CD4-positive, alpha-beta memory T cell (primary cell): ENCODE measurements at places on chromosomes 5 and 9. TPM values are rescaled to one million over a fixed set of nuclear protein-coding genes. Genes with fewer than 3 reads are reported as not detected.

- no peak for DNase-seq
- no peak overlapping the region for H3K27ac ChIP-seq
- no peaks in the 10 kb centered on the region for H3K27me3 ChIP-seq
- H3K36me3 ChIP-seq = no peaks in the 10 kb centered on the region
- no peak overlapping the region for H3K4me3 ChIP-seq
These were observed 14.6 kb downstream of the DAPK1 start for GRCh38 chr9:87512311-87512710.

- H3K36me3 ChIP-seq = no peaks in the 10 kb centered on the region
- DNase-seq = no peak
- no peaks in the 10 kb centered on the region for H3K27me3 ChIP-seq
- H3K4me3 ChIP-seq = no peak overlapping the region
- H3K4me1 ChIP-seq = no peaks in the 10 kb centered on the region
- no peak overlapping the region for H3K27ac ChIP-seq
These were observed 211.1 kb downstream of the DMRT2 start for GRCh38 chr9:1261266-1261665.

GRCh38 chr9:35611230-35611797 is 6.3 kb downstream of the TESK1 start:
- H3K36me3 ChIP-seq = peaks cover 17% of the 10 kb centered on the region
- peaks cover 19% of the 10 kb centered on the region for H3K4me1 ChIP-seq
- H3K4me3 ChIP-seq = no peak overlapping the region
- no peak overlapping the region for H3K27ac ChIP-seq
- DNase-seq = peak; percentile 45

GRCh38 chr9:100595391-100596199 is 17.7 kb downstream of the CAVIN4 start:
- H3K4me3 ChIP-seq = no peak overlapping the region
- H3K27me3 ChIP-seq = no peaks in the 10 kb centered on the region
- no peaks in the 10 kb centered on the region for H3K36me3 ChIP-seq
- DNase-seq = no peak
- peaks cover 15% of the 10 kb centered on the region for H3K4me1 ChIP-seq

GRCh38 chr9:16708656-16709435 is 161.6 kb downstream of the BNC2 start:
- no peaks in the 10 kb centered on the region for H3K27me3 ChIP-seq
- no peak overlapping the region for H3K27ac ChIP-seq
- H3K4me1 ChIP-seq = no peaks in the 10 kb centered on the region
- H3K4me3 ChIP-seq = no peak overlapping the region
- DNase-seq = no peak
- no peaks in the 10 kb centered on the region for H3K36me3 ChIP-seq

GRCh38 chr5:4990017-4990416 is 150.1 kb upstream of the ADAMTS16 start:
- H3K27ac ChIP-seq = no peak overlapping the region
- no peaks in the 10 kb centered on the region for H3K36me3 ChIP-seq
- H3K4me1 ChIP-seq = no peaks in the 10 kb centered on the region
- H3K27me3 ChIP-seq = no peaks in the 10 kb centered on the region

DNA sequence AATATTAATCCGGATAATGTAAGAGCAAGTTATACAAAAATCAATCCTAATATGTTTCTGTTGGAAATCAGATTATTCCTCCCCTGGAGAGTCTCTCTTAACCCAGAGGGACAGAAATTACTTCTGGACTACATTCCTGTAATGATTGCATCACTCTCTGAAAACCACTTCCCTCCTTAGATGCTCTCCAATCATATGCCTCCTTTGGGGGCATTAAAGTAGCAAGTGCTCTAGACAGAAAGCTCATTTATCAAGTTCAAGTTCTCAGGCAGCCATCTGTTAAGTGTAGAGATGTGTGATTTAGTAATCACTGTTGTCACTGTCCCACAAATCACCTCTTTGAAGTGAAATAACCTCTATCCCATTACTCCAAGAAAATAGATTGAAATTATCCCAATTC is 247.1 kb downstream of the SLCO4C1 start:
- H3K4me3 ChIP-seq = no peak overlapping the region
- DNase-seq = no peak
- H3K27ac ChIP-seq = no peak overlapping the region
- no peaks in the 10 kb centered on the region for H3K4me1 ChIP-seq
- no peaks in the 10 kb centered on the region for H3K36me3 ChIP-seq

DNA sequence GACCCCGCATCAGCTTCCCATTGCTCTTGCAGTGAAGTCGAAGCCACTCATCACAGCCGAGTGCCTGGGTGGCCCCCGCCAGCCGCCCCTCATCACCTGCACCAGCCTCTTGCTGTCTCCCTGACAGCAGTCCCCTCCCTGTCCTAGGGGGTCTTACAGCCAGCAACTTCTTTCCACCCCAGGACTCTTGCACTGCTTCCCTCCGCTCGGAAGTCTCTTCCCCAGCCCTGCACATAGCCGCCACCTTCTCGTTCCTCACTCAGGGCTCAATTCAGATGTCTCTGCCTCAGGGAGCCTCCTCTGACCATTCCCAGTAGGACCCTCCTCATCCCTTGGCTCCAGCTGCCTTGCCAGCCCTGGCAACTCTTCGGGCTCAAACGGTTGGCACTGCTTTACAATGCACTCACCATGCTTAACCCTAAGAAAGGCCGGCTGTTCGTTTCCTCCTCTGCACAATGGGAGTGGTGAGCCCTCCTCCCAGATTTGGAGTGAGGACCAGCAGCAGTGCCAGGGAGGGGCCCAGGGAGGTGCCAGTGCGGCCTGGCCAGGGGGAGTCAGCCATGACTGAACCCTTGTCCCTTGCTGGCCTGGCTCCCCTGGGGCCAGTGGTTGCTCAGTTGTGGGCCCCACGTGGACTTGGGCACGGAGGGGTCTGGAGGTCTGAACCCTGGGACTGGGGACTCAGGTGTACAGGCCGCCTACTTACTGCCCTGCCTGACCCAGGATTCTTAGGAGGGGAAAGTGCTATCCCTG is 6.1 kb downstream of the TCF7 start:
- DNase-seq = no peak
- no peaks in the 10 kb centered on the region for H3K27me3 ChIP-seq
- H3K4me3 ChIP-seq = peak overlapping the region; percentile 85

DNA sequence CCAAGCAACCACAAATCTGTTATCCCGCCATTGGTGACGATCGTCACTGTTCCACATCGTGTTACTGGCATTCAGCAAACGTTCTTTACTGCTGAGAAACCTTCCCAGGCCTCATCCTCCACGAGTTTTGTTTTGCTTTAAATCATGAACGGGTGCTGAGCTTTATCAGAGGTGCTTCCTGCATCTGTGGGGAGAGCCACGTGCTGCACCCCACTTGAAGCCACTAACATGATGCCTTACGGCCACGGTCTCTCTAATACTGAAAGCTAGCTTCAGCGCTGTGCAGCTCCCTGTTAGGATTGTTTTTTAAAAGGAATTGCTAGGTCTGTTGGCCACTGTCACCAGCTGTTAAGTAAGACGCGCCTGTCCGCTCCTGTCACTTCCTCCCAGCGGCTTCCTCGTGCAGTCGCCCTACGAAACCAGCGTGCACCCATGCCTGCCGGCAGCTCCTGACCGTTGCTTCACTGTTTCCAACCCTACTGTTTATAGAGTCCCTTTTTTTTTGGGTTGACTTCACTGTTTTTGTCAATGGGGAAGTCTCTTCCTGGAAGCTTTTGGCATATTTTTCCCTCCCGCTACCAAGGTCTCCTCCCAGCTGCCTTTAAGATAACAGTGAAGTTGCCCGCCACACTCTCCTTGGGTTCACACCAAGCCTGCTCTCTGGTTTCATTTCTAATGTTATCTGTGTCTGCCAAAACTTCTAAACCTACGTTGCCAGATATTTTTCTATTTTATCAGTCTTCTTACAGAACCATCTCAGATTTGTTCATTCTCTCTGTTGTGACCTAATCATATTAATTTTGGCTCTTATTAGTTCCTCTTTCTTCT is 20.3 kb downstream of the LPCAT1 start:
- H3K27me3 ChIP-seq = no peaks in the 10 kb centered on the region
- H3K27ac ChIP-seq = no peak overlapping the region
- no peak overlapping the region for H3K4me3 ChIP-seq
- H3K36me3 ChIP-seq = no peaks in the 10 kb centered on the region

DNA sequence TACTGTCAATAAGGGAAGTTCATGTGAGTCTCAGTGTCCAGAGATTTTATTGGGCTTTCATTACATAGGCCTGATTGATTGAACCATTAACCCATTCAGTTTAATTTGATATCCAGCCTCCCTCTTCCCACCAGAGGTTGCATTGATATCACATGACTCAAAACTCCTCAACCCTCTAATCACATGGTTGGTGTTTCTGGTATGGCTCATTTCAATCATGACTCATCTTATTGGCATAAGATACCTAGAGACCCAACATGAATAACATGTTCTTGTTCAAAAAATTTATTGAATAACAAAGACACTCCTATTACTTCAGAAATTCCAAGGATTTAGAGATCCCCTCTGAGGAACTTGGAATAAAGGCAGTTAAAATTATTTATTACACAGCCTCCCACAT is 982.2 kb downstream of the TLE1 start:
- H3K4me1 ChIP-seq = no peaks in the 10 kb centered on the region
- H3K4me3 ChIP-seq = no peak overlapping the region
- no peaks in the 10 kb centered on the region for H3K27me3 ChIP-seq
- DNase-seq = no peak
- H3K36me3 ChIP-seq = no peaks in the 10 kb centered on the region

DNA sequence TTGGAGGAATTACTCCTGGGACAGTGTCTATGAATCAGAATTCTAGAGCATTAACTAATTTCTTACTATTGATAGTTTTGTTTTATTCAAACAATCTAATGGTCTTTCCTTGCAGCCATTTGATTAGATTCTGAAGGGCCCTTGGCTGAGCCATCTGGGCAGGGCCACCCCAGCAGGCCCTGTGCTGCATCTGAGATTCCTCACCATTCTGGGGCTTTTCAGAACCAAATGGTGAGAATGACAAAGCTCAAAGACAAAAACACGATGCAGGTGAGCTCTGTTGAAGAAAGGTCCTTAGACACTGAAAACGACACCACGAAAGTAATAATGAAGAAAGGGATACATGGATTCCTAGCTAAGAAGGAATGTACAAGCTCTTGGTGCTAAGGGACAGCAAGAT is 321.0 kb upstream of the IRX4 start:
- no peaks in the 10 kb centered on the region for H3K4me1 ChIP-seq
- no peaks in the 10 kb centered on the region for H3K36me3 ChIP-seq
- no peak overlapping the region for H3K4me3 ChIP-seq
- DNase-seq = no peak
- H3K27me3 ChIP-seq = no peaks in the 10 kb centered on the region

- H3K36me3 ChIP-seq = no peaks in the 10 kb centered on the region
- H3K4me3 ChIP-seq = no peak overlapping the region
- H3K27ac ChIP-seq = no peak overlapping the region
These were observed 31.5 kb downstream of the HMHB1 start for GRCh38 chr5:143843461-143843860.

DNA sequence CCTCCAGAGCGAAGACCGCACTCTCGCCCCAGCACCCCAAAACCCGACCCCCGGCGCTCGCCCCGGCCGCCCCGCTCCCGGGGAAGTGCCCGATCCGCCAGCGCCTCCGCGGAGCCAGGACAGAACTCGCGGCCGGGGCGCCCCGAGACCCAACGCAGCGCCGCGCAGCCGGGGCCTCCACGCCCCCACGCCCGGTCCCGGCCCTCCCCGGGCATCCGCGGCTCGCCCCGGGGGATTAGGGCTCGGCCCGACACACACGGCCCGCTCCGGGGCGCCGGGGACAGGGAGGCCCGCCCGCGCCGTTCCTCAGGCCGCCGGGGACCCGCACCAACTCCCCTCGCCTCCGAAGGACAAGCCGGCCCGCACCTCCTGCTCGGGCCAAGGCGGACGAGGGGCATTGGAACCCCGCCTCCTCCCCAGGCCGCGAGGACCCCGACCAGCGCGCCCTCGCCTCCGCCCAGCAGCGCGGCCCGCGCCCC is 544 bp downstream of the FNBP1 start:
- H3K4me3 ChIP-seq = peak overlapping the region; percentile 89
- no peaks in the 10 kb centered on the region for H3K36me3 ChIP-seq
- H3K27ac ChIP-seq = peak overlapping the region; percentile 95
- no peak for DNase-seq
- no peaks in the 10 kb centered on the region for H3K27me3 ChIP-seq
- H3K4me1 ChIP-seq = peaks cover 46% of the 10 kb centered on the region

GRCh38 chr9:21479152-21479702 is 2.9 kb downstream of the IFNE start:
- no peak overlapping the region for H3K4me3 ChIP-seq
- DNase-seq = no peak
- no peaks in the 10 kb centered on the region for H3K4me1 ChIP-seq
- H3K27ac ChIP-seq = no peak overlapping the region
- H3K27me3 ChIP-seq = no peaks in the 10 kb centered on the region
- no peaks in the 10 kb centered on the region for H3K36me3 ChIP-seq

DNA sequence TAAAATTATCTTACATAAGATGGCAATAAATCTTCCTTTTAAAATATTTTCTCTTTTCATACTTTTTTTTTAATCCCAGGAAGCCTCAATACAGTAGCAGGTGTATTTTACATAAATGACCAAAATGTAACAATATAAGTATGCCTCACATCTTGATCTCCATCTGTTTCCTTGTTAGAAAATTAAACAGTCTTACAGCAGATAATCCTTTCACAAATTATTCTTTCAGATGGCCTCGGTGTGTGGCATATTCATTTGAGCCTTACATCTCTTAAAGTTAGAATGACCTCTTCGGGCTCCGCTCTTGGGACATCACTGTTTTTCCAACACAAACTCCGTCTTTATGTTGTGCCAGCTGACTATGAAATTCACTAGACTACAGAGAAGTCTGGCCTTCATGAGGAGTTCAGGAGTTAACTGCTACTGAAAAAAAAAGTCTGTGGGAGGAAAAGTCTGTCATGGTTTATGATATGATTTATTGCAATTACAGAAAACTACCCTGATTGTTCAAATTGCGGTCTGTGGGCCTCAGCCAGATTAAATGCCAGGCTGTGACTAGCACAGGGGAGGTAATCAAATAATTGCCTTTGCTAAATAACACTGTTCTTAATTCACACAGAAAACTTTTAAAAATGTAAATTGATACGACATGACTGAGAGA is 292.9 kb upstream of the PUM3 start:
- no peak overlapping the region for H3K27ac ChIP-seq
- H3K27me3 ChIP-seq = no peaks in the 10 kb centered on the region

- H3K36me3 ChIP-seq = no peaks in the 10 kb centered on the region
- H3K27ac ChIP-seq = no peak overlapping the region
- H3K4me3 ChIP-seq = no peak overlapping the region
- H3K27me3 ChIP-seq = no peaks in the 10 kb centered on the region
- no peak for DNase-seq
These were observed 59.5 kb downstream of the RORB start for GRCh38 chr9:74556685-74557084.

GRCh38 chr9:107105784-107106183 is 177.3 kb upstream of the RAD23B start:
- no peaks in the 10 kb centered on the region for H3K36me3 ChIP-seq
- DNase-seq = no peak
- no peak overlapping the region for H3K27ac ChIP-seq
- H3K4me3 ChIP-seq = no peak overlapping the region

The TBC1D2 gene
- 2.1 TPM for polyA plus RNA-seq

The DMRT3 gene
- not detected for polyA plus RNA-seq

The ENC1 gene
- polyA plus RNA-seq = 0.10 TPM

The SLC25A2 gene
- polyA plus RNA-seq = not detected

The AK1 gene
- polyA plus RNA-seq = not detected
